A673 (cell line): ENCODE measurements at places on chromosomes 3 and 15. TPM values are rescaled to one million over a fixed set of nuclear protein-coding genes. Genes with fewer than 3 reads are reported as not detected.

Gene NPHP3
- 5.8 and 9.0 TPM in 2 replicates for total RNA-seq

Gene KLHL40
- total RNA-seq, result not detected in 2 replicates

Gene LRRC31
- total RNA-seq, result not detected in 2 replicates

GRCh38 chr15:83109532-83109931 is 2.1 kb downstream of the TM6SF1 start:
- no peaks in the 10 kb centered on the region for H3K27me3 ChIP-seq
- no peak for DNase-seq
- no peak overlapping the region for H3K4me3 ChIP-seq
- H3K4me1 ChIP-seq, result peaks cover 10% of the 10 kb centered on the region

GRCh38 chr15:28991236-28992171 is 105.7 kb downstream of the APBA2 start:
- H3K27me3 ChIP-seq, result no peaks in the 10 kb centered on the region
- no peaks in the 10 kb centered on the region for H3K36me3 ChIP-seq
- no peak overlapping the region for H3K27ac ChIP-seq
- H3K4me3 ChIP-seq, result no peak overlapping the region
- DNase-seq, result no peak
- H3K4me1 ChIP-seq, result no peaks in the 10 kb centered on the region

DNA sequence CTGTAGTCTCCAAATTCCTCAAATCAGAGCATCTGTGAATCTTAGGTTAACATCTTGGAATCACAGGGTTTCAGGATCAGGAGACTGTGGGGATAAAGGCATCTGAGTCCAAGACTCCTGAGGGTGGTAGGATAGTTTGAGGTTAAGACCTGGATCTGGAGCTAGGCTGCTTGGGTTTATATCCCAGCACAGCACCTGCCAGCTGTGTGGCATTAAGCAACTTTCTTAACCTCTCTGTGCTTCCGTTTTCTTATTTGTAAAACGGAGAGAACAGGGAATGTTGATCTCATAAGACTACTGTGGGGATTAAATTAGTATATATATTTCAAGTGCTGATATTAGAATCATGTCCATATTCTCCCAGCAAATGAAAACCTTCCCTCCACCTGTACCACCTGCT is 33.6 kb downstream of the WNT7A start:
- H3K4me3 ChIP-seq, result no peak overlapping the region
- H3K4me1 ChIP-seq, result no peaks in the 10 kb centered on the region
- no peaks in the 10 kb centered on the region for H3K27me3 ChIP-seq
- no peaks in the 10 kb centered on the region for H3K36me3 ChIP-seq
- H3K27ac ChIP-seq, result no peak overlapping the region

DNA sequence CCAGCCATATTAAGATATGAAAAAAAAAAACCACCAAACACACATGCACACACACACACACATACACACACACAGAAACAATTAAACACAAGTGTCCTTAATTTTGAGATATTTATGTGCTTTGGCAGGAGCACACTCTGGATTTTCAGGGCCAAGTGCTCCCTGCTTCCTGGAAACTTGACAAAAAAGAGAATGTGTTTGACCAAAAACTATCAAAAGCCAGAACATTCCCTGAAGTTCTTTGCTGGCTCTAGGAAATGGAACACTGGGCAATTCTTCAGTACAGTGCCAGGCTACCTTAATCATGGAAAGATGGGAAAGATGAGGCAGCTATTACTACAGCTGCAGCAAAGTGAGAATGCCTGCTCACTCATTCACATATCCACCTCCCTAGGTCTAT is 44.6 kb downstream of the P3H2 start:
- DNase-seq, result no peak
- H3K4me1 ChIP-seq, result peaks cover 16% of the 10 kb centered on the region
- H3K36me3 ChIP-seq, result no peaks in the 10 kb centered on the region

DNA sequence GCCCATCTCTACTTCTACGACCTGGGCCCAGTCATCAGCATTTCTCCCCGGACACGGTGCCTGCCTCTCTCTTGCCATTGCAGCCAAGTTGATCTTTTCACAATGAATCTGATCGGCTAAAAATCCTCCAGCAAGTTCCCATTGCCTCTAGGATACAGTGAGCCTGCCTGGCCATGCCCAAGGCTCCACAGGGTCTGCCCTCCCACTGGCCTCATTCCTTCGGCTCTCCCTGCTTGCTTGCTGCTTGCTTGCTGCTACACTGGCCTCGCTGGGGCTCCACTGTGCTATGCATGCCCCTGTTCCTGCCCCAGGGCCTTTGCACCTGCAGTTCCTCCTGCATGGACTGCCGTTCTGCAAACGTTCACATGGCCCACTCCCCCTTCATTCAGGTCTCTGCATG is 2.0 kb downstream of the ABTB1 start:
- DNase-seq, result no peak
- no peak overlapping the region for H3K27ac ChIP-seq
- no peaks in the 10 kb centered on the region for H3K27me3 ChIP-seq
- no peaks in the 10 kb centered on the region for H3K36me3 ChIP-seq
- no peak overlapping the region for H3K4me3 ChIP-seq

GRCh38 chr15:90054618-90055097 is 47.6 kb downstream of the IDH2 start:
- no peak overlapping the region for H3K4me3 ChIP-seq
- no peaks in the 10 kb centered on the region for H3K36me3 ChIP-seq
- DNase-seq, result peak; percentile 34
- peaks cover 7% of the 10 kb centered on the region for H3K4me1 ChIP-seq
- H3K27me3 ChIP-seq, result no peaks in the 10 kb centered on the region
- H3K27ac ChIP-seq, result peak overlapping the region; percentile 50

DNA sequence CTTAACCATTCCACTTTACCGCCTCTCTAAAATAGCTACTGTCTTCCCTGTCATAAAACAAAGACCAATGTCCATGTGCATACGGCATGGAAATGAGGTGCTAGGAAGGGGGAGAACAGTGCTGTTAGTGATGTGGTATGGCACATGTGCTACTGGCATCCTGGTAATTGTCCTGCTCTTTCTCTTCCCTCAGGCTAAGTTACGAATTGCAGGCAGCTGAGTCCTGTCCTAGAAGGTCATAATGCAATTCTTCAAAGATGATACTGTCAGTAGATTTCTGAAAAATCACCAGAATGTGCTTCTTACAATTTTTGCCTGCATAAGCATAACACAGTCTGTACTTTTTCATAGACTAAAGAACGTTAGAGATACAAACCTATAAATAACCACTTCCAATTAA is 216.8 kb downstream of the RSL24D1 start:
- DNase-seq, result no peak
- H3K4me1 ChIP-seq, result no peaks in the 10 kb centered on the region
- no peak overlapping the region for H3K27ac ChIP-seq
- H3K27me3 ChIP-seq, result no peaks in the 10 kb centered on the region
- no peak overlapping the region for H3K4me3 ChIP-seq

GRCh38 chr15:90829942-90830440 is 38.4 kb upstream of the FURIN start:
- DNase-seq, result no peak
- H3K36me3 ChIP-seq, result no peaks in the 10 kb centered on the region
- no peak overlapping the region for H3K4me3 ChIP-seq
- no peaks in the 10 kb centered on the region for H3K27me3 ChIP-seq

DNA sequence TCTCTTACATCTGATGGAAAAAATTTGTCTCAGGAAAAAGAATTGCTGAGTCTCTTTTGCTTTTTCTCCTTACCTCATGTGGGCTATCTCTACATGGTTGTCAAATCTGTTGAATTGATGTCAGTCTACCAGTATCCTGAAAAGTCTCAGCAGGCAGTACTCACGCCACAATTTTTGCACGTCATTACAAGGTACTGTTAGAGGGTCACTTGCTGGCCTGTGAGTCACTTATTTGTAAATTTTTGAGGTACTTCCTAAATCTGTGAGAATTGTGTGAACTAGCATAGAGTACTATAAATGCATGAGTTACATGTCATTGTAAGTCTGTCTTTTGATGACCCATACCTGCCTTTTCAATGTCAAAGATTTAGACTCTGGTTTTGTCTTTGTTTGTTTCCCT is 15.9 kb downstream of the HPS3 start:
- H3K27ac ChIP-seq, result no peak overlapping the region
- no peaks in the 10 kb centered on the region for H3K27me3 ChIP-seq

GRCh38 chr3:44772099-44772442 is 10.5 kb downstream of the KIF15 start:
- DNase-seq, result no peak
- H3K27ac ChIP-seq, result no peak overlapping the region
- no peak overlapping the region for H3K4me3 ChIP-seq
- H3K4me1 ChIP-seq, result no peaks in the 10 kb centered on the region
- no peaks in the 10 kb centered on the region for H3K27me3 ChIP-seq

DNA sequence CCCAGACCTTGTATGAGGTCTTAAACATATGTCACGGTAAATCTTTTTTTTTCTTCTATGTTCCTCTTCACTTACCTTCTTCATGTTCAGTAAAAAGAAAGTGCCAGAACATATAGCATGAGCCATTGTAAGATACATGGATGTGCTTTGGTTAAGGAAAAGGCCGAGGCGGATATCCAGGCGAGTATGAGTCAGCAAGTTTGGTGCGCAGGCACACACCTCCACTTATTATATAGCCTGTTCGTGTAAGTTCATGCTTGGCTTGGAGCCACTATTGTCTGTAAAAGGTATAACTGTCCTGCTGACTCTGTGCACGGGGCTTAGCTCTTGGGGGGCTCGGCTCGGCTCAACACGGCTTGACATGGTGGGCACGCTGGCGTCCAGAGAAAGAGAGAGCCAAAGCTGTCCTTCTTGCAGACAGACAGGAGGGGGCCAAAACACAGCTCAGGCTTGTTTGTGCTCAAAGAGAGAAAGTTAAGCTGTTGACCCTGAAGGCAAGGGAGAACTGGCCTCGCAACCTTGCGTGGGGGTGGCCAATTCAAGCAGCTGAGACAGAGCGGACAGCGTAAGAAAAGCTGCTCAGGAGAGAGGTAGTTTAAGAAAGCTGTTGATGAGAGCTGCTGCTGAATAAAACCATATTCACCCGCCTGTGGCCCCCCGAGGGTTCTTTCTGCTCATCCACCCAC is 251.2 kb downstream of the SLC9A9 start:
- no peaks in the 10 kb centered on the region for H3K27me3 ChIP-seq
- DNase-seq, result no peak
- H3K36me3 ChIP-seq, result no peaks in the 10 kb centered on the region
- peaks cover 18% of the 10 kb centered on the region for H3K4me1 ChIP-seq
